ENCODE measurements at places on chromosomes 4 and X. TPM values are rescaled to one million over a fixed set of nuclear protein-coding genes. Genes with fewer than 3 reads are reported as not detected.

Gene MAGEC2
- total RNA-seq = not detected

Gene CFP
- total RNA-seq = 0.09 TPM

Gene SLC49A3
- total RNA-seq = 1.9 TPM

Gene FRAS1
- 20.4 TPM for total RNA-seq

Gene HTN1
- total RNA-seq = not detected

Gene DAPP1
- total RNA-seq = 0.09 TPM

Gene SOX3
- 0.32 TPM for total RNA-seq

Gene HSD17B10
- total RNA-seq = 78.4 TPM

Gene SLITRK2
- 0.09 TPM for total RNA-seq

Gene NAA11
- not detected for total RNA-seq

Gene F8A2
- total RNA-seq = not detected
